Activated T-cell treated with anti-CD3 and anti-CD28 coated beads for 1 hour (primary cell): ENCODE measurements at places on chromosomes 3 and 15.

DNA sequence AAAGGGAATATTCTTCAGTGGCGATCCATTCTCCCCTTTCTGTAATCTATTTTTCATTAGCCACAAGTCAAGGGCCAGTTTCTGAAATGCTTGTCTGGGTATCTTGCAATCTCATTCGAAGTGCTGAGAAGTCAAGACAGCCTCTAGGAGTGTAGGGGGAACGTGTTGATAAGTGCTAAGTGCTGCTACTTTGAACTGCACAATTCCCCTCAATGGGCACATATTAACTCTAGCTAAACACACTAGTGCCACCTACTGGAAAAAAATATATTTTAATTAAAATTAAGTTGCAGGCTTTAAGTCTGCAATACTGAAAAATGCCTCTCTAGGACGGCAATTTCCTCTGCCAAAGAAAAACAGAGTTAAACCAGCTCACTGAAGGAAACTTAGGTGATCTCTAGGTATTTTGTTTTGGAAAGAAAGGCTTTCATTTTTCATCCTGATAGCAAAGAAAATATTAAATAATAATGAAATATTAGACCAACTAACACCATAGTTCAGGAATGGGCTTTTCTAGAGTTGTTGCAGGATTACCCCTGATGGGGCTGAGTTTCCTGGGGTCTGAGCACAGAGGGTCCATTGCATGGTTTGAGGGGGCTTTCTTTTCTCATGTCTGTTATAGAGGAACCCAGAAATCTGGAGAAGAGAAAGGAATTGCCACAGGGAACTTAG is 181.9 kb upstream of the KBTBD8 start:
- DNase-seq, result no peak

DNA sequence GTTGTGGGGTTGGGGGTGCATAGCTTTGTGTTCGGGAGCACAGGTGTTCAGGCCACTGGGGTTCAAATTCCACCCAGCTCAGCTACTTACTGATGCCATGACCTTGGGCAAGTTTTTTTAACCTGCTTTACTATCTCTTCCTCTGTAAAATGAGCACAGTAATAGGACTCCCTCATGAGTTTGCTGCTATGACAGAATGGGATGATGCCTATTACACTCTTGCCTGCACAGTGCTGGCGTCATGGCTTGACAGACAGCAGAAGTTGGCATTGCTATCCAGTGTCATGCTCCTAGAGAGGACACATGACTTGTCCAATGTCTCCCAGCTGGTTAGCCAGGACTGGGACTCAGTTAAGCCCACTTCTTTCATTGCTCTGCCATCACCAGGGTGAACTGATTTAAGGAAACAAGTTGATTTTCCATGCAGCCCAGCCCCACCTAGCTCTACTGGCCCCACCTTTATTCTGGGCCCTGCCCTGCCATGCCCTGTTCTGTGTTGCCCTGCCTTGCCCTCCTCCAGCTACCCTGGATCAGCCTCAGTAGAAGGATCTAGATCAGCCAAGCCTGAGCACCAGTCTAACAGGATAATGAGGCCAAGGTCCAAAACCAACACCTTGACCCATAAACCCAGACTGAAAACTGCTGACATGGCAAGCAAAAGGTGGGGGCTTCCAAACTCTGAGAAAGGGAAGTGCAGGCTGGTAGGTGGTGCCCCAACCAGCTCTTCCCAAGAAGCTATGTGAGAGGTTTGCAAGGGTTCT is 155.8 kb upstream of the ATP11B start:
- no peak for DNase-seq

GRCh38 chr15:25180606-25181292 is 226.0 kb downstream of the SNRPN start:
- DNase-seq, result no peak

DNA sequence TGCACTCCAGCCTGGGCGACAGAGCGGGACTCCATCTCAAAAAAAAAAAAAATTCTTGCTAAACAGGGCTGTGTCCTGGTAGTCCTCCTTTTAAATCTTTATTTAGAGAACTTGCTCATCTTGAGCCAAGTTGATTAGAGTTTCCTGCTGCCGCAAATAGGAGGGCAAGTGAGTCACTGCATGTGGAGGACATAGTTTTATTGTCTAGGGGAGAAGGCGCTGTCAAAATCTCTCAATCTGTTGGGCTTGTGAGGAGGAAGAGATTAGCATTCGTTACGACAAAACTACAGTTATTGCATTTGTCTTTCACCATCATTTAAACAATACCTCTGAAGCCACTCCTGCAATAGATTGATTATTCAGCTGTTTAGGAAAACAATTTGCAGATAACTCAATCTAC is 11.5 kb downstream of the MUC4 start:
- no peak for DNase-seq

DNA sequence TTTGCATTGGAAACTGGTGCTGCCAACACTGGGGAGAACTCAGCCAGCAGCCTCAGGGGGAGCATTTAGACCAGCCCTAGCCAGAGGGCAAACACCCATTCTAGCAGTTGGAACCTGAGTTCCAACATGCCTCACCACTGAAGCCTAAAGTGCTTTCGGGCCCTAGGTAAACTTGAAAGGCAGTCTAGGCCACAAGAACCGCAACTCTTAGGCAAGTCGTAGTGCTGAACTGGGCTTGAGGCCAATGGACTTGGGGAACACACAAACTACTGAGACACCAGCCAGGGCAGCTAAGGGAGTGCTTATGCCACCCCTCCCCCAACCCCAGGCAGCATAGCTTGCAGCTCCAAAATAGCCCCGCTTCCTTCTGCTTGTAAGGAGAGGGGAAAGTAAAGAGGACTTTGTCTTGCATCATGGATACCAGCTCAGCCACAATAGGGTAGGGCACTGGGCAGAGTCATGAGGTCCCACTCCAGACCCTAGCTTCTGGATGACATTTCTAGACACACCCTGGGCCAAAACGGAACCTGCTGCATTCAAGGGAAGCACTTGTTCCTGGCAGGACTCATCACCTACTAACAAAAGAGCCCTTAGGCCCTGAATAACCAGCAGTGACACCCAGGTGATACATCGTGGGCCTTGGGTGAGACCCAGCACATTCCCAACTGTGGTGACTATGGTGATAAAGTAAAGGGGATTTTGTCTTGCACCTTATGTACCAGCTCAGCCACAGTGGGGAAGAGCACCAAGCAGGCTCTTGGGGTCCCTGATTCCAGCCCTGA is 37.3 kb upstream of the TEX9 start:
- DNase-seq, result no peak

GRCh38 chr15:68809517-68809916 is 11.2 kb downstream of the ANP32A start:
- DNase-seq, result no peak

GRCh38 chr3:89966877-89967665 is 859.6 kb downstream of the EPHA3 start:
- DNase-seq, result no peak
